Naive thymus-derived CD4-positive, alpha-beta T cell (primary cell): ENCODE measurements at places on chromosomes 4 and X.

GRCh38 chr4:87353592-87353991 is 30.9 kb upstream of the HSD17B13 start:
- DNase-seq = peak; percentile 5

DNA sequence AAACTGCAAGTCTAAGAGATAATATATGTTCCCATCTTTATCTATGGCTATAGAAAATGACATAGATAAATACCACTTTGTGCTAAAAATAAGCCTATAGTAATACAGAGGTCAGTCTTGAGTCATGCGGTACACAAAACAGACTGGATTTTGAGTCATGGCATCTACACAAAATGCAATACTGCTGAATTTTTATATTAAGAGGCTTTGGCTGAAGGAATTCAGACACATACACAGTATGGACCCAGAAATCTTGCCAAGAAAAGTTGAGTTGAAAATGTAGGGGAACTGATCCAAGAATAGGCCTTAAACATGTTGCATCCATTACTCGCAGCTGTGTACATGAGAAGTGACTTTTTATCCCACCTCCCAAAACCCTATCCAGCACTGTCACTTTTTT is 184.4 kb downstream of the TENM3 start:
- no peak for DNase-seq

- DNase-seq = no peak
These were observed 41.9 kb upstream of the GAB1 start for GRCh38 chr4:143294710-143295275.

- DNase-seq = no peak
These were observed 52.1 kb downstream of the PSAPL1 start for GRCh38 chr4:7382634-7383014.

DNA sequence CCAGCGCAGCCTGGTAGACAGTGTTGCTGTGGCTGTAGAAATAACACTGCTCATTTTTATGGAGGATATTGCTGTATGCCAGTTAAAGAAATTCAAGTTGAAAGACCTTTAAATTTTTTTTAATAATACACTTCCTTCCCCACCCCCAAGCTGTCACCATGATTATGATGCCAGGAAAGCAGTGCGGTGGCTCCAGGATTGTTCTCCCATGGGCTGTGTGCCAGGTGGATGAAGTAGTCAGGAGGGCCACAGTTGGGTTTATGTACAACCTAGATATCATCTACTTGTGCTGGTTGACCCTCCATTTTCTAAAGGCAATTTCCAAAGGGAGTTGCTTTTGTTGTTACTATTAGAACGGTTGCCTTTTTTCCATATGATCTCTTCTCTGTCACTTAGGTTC is 136.6 kb downstream of the AFF1 start:
- DNase-seq = no peak

- no peak for DNase-seq
These were observed 74.1 kb downstream of the EFNB1 start for GRCh38 chrX:68902706-68903504.

DNA sequence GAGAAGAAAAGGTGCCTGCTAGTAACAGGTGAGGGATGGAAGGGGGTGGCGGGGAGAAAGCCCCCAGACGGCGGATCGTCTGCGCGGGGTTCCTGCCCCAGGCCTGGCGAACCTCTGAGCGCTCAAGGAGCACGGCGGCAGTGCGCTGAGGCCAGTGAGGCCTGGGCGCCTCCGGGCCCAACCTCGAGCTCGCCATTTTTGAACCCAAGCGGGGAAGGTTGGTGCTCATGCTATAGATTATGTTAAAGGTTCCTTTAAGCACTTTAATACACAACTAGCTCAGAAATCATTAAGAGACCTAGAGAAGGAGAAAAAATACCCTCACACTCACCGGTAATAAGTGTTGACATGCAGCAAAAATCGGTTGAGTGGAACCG is 7.9 kb downstream of the PITX2 start:
- no peak for DNase-seq

GRCh38 chr4:145665773-145666172 is 14.2 kb upstream of the C4orf51 start:
- no peak for DNase-seq

DNA sequence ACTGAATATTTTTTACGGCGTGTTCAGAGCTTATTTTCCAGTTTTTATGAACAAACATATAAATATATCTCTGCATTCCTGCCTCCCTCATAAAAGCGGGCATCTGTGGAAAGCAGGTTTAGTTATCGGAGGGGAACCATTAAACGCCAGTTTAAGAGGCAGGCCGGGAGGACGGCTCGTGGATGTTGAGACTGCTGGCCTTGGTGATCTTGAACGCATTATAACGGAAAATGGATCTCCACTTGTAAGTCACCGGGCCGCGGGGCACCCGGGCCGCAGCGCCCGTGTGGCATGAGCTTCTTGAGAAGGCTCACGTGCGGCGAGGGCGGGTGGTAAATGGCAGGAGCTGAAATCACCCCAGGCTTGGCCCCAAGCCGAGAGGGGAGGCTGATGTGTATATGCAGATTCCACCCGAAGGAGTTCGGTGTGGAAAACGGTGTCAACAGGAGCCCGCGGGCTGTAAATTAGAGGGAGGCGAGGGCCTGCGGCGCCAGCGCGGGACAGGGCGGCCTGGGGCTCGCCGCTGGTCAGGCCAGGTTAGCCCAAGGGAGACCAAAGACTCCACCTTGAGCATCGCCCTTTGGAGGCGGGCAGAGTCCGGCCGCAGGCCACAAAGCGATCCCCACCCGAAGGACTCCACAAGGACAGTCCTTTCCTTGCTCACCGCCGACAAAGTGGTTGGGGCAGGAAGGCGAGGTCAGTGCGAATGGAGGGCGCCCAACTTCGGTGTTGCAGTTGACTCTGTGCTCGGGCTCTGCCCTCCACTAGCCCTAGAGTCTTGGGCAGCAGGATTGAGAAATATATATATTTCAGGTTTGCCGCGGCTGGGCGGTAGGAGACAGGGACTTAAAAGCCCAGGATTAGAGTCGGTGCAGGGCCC is 1.3 kb upstream of the HAND2 start:
- no peak for DNase-seq

DNA sequence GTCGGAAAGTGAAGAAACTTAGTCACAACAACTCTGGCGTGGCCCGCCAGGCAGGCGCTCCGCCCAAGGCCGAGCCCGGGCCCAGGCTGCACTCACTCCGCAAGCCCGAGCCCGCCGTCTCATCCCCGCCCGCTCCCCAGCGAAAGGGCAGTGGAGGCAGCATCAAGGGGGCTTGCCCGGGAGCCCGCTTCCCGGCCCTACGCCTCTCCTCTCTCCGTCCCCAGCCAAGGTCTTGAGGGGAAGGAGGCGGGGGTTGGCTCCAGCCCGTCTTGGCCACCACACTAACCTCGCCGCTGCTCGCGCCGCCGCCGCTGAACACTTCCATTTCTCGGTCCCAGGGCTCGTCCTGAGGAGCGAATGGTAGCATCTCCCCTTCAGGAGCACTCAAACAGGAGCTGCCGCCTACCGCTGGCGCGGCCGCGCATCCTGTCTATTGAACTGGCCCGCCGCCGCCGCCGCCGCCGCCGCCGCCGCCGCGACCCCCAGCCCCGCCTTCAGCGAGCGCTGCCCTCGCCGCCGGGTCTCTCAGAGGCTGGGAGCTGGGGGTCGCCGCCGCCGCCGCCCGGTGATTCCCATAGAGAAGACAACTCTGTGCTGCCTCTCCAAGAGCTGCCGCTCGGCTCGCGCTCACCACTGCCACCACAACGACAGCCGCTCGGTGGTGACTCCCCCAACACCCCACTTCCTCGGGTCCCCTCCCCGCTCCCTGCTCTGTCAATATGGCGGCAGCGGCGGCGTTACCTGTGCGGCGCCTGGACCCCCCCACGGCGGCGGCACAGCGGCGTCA is at the start of gene RPS6KA6:
Gene RPS6KA6, minus strand, starts transcription at position 667 of the 787 bp plus-strand sequence. Its CDS starts 300 bp downstream, at position 367.
- no peak for DNase-seq

GRCh38 chrX:93741811-93742210 is 67.8 kb downstream of the FAM133A start:
- no peak for DNase-seq
